K562 (cell line): ENCODE measurements at places on chromosomes 12 and 14.
A peak's percentile ranks its signal among the peaks of the same experiment; 100 is the strongest.

DNA sequence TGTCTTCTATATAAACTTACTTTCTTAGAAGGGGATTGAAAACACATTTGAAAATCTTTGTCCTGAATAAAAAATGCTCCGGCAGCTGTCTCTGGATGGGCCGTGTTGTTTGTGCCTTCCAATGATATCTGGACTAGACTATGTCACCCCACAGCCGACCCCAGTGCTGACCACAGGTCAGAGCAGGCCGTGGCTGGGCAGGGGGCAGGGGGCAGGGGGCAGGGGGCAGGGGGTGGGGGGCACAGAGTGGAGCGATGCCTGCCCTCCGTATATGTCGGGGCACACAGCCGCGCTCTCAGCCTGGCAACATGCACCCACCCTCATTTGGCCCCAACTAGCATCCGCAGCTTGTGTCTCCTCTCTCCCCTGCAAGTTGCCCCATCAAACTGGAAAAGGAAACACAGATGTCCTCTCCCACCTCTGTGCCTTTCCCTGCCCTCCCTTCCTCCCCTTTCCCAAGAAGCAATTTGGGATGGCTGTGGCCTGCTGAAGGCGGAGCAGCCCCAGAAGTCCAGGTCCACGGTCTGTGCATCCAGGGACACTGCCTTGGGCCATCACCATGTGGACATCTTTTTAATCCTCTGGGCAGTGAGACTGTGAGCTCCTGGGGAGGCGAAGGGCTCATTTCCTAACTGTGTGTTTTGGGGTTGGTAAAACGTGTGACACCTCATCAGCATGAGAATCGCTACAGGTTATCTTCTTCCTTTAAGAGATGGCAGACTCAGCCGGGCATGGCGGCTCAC is 295.7 kb upstream of the RTL1 start:
- no peak for DNase-seq
- no peak overlapping the region for H3K4me3 ChIP-seq
- H3K4me1 ChIP-seq = no peaks in the 10 kb centered on the region; the same call in 2 of the 3 replicates
- peaks cover 13% of the 10 kb centered on the region for H3K27me3 ChIP-seq

DNA sequence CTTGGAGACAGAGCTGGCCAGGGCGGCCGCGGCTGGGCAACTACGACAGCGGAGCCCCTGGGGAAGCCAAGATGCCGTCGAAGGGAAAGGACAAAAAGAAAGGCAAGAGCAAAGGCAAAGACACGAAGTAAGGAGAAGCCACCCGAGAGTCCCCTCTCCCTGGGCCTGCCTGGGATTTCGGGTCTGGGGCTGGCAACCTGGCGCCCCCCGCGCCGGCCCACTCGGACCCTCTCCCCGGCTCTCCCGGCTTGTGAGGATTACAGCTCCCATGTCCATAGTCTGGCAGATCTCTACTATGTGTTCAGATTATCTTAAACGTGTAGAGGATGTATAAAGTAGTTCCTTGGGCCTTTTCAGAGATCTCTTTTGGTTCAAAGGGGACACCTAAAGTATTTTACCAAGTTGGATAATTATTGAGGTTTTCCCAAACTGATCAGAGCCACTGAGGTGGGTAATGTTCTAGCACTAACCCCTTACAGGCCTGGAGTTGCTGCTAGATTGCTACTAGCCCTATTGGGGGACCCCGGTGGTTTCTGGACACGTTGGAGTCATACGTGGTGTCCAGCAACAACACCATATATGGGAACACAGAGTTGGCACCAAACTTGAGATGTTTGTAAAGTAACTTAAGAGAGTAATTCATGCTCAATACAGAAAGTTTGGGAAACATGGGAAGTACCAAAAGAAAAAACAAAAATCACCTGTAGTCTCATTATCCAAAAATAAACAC is 424 bp downstream of the BBOF1 start:
- H3K27me3 ChIP-seq = no peaks in the 10 kb centered on the region
- H3K36me3 ChIP-seq = peaks cover 1% of the 10 kb centered on the region; the same call in 1 of the 3 replicates
- H3K4me1 ChIP-seq = peaks cover 17% of the 10 kb centered on the region; the same call in 2 of the 3 replicates
- DNase-seq = no peak

GRCh38 chr14:93245764-93246420 is 38.8 kb downstream of the UBR7 start:
- H3K27me3 ChIP-seq = no peaks in the 10 kb centered on the region
- peaks cover 46% of the 10 kb centered on the region for H3K36me3 ChIP-seq
- no peaks in the 10 kb centered on the region for H3K4me1 ChIP-seq

GRCh38 chr12:1501695-1502378 is 92.5 kb downstream of the FBXL14 start:
- DNase-seq = no peak
- H3K36me3 ChIP-seq = no peaks in the 10 kb centered on the region
- H3K27ac ChIP-seq = no peak overlapping the region

DNA sequence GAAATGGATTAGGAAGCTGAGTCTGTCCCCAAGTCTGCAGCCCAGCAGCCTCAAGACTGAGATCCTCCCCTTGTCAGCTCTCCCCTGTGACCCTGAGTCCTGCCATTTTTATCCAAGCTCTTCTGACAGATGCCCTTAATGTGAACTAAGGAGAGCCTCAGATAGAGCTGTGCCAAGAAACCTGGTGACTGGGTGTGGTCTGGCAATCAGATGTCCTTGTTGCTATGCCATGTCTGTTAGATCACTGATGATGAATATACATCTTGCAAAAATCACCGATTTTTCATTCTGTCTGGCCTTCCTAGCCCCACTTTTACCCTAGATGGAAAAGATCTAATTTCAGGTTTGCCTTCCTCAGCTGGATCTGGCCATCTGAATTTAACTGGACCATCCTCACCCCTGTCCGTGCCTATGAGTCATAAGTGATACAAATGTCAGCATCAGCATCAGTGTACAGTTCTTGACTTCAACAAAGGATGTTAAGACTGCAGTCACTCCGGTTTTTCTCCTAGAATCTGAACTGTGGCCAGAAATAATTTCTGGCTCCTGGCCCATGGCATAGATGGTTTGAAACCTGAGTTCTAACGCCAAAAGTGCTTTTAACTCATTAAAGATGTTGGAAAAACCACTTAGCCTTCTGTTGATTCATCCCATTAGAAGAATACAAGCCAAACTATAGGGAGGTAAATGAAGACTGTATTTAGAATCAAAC is 61.2 kb upstream of the GRIP1 start:
- H3K4me1 ChIP-seq = no peaks in the 10 kb centered on the region
- H3K27me3 ChIP-seq = no peaks in the 10 kb centered on the region
- H3K4me3 ChIP-seq = no peak overlapping the region
- H3K36me3 ChIP-seq = no peaks in the 10 kb centered on the region
- no peak for DNase-seq

DNA sequence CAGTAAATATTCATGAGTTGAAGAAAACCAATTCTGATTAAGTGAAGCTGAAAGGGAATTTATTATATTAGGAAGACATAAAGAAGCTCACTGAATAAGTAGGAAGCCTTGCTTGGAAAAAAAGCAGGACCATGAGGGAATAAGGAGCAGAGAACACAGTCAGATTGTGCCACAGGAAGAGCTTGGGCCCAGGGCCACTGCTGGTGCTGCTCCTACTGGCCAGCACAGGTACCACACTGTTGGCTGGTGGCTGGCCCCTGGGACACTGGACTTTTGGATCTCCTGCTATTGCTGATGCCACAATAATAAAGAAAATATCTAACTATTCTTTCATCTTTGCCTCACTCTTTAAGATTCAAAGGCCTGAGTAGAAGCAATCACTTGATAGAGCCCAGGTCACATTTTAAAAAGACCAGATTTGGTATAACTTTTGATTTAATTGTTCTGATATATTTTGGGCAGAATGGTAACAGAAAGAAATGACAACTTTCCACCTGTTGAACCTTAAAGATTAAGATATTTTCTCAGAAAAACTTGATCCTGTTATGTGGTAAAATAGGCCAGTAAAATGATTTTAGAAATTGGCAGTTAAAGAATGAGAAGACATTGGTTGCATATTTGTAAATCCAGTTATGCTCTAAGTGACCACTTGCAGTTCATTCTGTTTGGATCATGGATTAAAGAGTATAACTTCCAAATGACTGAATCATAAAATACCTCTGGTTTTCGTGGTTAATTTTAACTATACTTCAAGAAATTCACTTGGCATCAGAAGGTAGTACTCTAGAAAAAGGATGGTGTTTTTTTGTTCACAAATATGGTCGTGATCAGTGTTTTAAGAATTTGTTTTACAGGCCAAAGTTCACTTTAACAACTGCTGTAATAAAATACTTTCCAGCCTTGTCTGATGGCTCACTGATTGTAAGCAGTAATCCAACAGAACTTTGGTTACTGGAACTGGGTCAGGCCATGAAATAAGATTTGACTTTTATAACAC is 68.3 kb downstream of the DERA start:
- H3K27me3 ChIP-seq = no peaks in the 10 kb centered on the region
- peak; percentile 24 for DNase-seq

DNA sequence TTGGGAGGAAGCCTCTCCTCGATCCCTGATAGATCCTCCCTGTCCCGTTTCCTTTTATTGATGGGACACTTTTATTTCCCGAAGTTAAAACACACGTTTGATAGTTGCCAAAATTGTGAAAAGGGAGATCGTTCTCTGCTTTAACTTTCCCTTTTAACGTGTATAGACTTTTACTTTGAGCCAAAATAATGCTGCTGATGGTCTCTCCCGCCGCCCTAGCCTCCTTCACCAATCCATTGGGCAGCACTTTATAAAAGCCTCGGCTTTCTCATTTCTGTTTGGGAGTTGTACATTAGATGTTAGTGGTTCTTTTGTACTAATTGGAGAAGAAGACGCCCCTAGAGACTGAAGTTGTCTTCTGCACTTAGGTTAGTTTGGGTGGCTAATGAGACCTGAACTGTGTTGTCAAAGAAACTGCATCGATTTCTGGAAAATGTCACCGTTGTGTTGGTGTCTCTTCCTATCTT is 1.4 kb downstream of the TMTC2 start:
- no peak overlapping the region for H3K4me3 ChIP-seq
- no peak overlapping the region for H3K27ac ChIP-seq
- no peaks in the 10 kb centered on the region; the same call in 2 of the 3 replicates for H3K4me1 ChIP-seq
- H3K36me3 ChIP-seq = no peaks in the 10 kb centered on the region
- no peaks in the 10 kb centered on the region; the same call in 2 of the 3 replicates for H3K27me3 ChIP-seq

- no peak for DNase-seq
- H3K4me3 ChIP-seq = no peak overlapping the region
- peaks cover 14% of the 10 kb centered on the region for H3K27me3 ChIP-seq
- no peaks in the 10 kb centered on the region; the same call in 1 of the 2 replicates for H3K4me1 ChIP-seq
Measured at GRCh38 chr12:109861689-109862314, 18.5 kb downstream of the GLTP start.

DNA sequence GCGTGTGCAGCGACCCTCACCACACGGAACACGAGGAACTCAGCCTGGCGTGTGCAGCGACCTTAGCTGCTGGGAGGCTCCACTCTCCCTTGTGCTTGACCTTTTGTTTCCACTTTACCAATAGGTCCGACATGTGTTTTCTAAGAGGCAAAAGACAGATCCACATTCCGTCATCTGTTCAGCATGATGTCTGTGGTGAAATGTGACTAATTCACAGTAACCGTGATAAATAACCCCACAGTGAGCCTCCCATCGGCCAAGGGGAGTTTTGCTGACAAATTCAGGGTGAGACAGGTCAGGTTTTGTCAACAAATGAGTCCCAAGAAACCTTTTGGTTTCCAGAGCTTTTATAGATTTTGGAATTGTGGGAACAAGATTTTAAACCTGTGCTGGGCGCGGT is 55.9 kb downstream of the MOK start:
- no peak overlapping the region for H3K27ac ChIP-seq
- H3K27me3 ChIP-seq = no peaks in the 10 kb centered on the region
- H3K4me3 ChIP-seq = no peak overlapping the region
- DNase-seq = no peak
- H3K36me3 ChIP-seq = no peaks in the 10 kb centered on the region

GRCh38 chr12:101963697-101964096 is 86.3 kb downstream of the DRAM1 start:
- H3K36me3 ChIP-seq = no peaks in the 10 kb centered on the region
- H3K4me3 ChIP-seq = no peak overlapping the region
- H3K27ac ChIP-seq = no peak overlapping the region
- H3K4me1 ChIP-seq = no peaks in the 10 kb centered on the region

GRCh38 chr12:53824001-53824712 is 72.4 kb upstream of the CISTR start:
- no peak overlapping the region for H3K4me3 ChIP-seq
- DNase-seq = no peak
- no peaks in the 10 kb centered on the region for H3K36me3 ChIP-seq
- no peaks in the 10 kb centered on the region for H3K4me1 ChIP-seq

GRCh38 chr12:49930515-49931288 is 19.8 kb upstream of the AQP2 start:
- no peak for DNase-seq
- no peak overlapping the region for H3K27ac ChIP-seq
- no peaks in the 10 kb centered on the region for H3K36me3 ChIP-seq
- H3K4me3 ChIP-seq = no peak overlapping the region
- H3K4me1 ChIP-seq = no peaks in the 10 kb centered on the region; the same call in 2 of the 3 replicates
- 0 out of 3 replicates have a peak, but pooled peaks cover 6% of the 10 kb centered on the region for H3K27me3 ChIP-seq

GRCh38 chr12:5259523-5259922 is 172.4 kb upstream of the NTF3 start:
- no peak overlapping the region for H3K4me3 ChIP-seq
- no peak overlapping the region for H3K27ac ChIP-seq
- DNase-seq = no peak
- no peaks in the 10 kb centered on the region for H3K4me1 ChIP-seq

DNA sequence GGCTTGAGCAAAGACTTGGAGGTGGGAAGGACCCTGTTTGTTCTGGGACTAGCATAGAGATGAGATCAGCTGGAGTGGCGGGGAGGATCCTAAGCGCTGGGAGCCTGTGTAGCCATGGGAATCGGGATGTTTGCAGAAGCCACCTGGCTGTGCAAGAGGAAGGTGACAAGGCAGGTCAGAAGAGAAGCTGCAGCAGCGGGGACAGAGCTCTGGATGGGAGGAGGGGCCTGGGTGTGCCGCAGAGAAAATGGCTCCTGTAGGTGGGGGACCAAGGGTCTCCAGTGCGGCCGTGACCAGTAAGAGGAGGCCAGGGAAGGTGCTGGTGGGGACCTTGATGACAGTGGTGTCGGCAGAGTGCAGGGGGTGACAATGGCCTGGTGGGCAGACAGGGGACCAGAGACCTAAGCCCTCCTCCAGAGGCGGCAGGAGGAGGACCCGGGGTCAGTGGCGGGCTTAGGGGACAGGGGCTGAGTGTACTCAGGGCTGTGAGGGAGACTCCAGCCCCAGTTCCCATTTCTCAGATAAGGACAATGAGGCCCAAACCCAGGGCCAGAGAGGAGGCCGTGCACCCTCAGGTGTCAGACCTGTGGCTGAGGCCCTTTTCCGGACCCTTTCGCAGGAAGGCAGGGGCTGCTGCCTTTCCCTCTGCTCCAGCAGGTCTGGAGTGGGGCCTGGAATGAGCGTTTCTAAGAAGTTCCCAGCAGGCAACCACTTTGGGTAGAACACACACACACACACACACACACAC is 206.6 kb upstream of the RTL1 start:
- DNase-seq = no peak
- H3K27ac ChIP-seq = no peak overlapping the region
- H3K27me3 ChIP-seq = peaks cover 32% of the 10 kb centered on the region
- H3K4me3 ChIP-seq = no peak overlapping the region
- no peaks in the 10 kb centered on the region for H3K4me1 ChIP-seq
- H3K36me3 ChIP-seq = no peaks in the 10 kb centered on the region
